NCI-H1694 treated with DMSO at 0.1 percent for 48 hours (cell line): ENCODE measurements at places on chromosomes 16 and 17.

DNA sequence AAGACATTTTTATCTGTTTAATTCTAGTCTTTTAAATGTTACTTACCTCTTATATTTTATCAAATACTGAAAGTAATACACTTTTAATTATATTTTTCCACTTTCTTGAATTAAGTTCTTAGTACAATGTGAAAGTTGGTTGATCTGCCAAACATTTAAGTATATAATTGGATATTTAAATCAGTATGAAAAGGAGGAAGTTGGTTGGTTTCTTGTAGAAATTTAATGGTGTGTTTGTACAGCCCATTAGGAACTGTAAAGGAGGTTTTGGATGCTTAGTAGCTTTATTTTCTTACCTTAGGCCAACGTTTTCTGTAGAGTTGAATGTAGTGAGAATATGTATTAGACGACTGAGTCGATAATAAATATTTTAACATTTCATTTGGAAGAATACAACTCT, 5.4 kb downstream of the NFATC3 start:
- no peak for DNase-seq

- DNase-seq = peak; percentile 85
Observed at GRCh38 chr16:85437166-85438052, 175.7 kb upstream of the GSE1 start.

- no peak for DNase-seq
Observed at GRCh38 chr16:84020353-84020752, 22.2 kb downstream of the SLC38A8 start.

DNA sequence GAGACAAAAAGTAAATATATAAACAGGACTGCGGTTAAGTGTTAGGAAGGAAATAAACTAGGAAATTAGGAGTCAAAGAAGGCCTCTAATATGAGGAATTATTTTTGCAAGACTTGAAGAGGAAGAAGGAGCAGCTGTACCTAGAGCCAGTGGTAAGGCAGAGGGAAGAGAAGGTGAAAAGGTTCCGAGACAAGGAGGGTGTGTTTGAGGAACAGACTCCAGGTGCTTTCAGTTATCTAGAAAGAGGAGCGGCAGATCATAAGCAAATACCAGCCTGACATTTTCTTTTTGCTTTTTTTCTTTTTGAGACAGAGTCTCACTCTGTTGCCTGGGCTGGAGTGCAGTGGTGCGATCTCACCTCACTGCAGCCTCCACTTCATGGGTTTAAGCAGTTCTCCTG, 61.0 kb downstream of the CHD9 start:
- DNase-seq = no peak

DNA sequence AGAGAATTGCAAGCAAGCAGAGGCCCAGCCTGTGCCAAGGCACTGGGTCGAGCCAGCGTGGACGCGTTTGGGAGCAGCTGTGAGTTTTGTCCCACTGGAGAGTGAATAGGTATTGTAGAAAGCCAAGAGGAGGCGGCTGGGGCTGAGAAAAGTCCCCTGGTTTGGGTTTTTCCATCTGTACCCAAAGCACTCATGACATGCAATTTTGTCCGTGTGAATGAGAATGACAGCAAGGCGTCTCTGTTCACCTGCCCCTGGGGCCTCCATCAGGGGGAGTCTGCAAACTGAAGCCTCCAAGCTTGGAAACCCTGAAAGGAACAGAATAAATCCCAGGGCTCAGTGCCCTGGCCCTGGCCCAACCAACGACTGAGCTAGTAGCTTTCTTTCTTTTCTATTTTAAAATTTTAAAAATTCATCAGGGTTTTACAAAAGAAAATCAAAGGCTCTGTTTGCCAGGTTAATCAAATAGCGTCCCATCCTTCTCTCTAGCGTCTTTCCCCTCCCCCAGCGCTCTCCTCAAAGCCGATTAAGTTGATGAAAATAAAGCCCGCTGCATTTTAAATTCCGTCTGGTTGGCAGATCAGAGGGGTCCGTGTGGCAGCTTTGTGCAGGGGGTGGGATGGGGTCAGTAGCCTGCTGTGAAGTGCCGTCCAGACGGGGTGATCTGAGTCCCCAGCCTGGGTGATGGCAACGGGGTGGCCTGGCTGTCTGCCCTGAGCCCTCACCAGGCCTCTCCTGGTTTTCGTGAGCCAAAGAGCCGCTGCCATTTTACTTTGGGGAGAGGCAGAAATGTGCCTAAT, 171.0 kb downstream of the KATNIP start:
- DNase-seq = peak; percentile 18

DNA sequence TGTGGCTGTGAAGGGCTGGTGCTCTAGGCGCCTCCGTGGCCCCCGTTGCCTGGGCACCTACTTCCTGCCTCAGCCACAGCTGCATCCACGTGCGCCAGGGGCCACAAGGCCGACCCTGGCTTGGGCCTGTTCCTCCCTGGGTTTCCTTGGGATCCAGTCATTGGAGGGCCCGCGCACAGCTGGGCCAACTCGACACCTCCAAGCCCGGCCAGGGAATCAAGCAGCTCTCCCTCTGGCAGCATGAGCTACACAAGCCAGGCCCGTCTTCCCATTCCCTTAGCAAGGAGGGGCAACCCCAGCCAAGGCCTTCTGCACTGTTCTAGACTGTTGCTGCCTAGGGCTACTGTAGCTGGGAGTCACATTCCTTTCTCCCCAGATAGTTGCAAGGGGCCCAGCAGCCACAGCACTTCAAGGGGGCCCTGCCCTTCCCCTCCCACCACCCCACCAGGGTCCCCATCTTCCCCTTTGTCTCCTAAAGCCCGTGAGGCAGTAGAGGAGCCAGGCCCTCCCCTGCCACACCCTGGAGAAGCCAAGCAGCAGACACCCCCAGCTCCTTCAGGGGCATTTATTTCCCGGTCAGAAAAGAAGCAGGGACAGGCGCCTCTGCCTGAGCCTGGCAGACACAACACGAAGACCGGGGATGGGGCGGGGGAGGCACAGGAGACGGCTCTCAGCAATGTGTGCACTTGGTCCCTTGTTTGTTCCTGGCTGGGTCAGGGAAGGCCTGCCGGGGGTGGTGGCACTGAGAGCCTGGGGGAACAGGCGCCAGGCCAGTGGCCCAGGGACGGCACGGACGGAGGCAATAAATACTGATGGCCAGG, 3.8 kb downstream of the ARHGDIA start:
- DNase-seq = no peak

- DNase-seq = no peak
Observed at GRCh38 chr16:86984343-86984742, 332.8 kb downstream of the C16orf95 start.

DNA sequence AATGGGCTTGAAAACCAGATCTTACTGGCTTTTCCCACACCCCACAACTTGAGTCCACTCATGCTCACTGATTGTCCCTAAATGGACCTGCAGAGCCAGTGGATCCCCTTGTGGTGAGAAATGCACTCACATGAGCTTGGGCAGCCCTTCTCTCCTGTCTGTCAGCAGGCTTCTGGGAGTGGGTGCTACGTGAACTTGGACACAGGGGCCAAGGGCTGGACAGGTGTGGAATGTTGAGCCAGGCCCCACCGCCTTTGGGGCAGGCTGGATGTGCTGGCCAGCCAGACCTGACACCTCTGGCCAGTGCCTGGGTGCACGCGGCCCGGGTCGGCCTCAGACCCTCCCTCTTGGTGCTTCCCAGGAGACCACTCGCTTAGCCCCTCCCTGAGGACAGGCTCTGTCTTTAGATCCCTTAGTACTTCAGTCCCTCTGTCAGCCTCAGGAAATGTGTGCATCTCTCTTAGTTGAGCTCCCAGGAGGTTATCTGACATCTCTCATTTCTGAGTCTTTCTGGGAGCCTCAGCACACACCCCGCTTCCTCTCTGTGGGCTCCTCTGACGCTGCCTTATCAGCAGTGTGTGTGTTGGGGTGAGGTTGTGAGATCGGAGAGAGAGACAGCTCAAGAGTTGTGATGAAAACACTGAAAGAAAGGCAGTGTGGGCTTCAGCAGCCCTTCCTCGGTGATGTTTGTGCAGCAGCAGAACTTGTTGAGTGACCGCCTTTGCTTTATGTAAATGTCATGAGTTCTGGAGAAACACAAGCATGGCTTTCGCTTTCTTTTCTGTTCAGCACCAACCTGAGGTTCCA, 117.0 kb downstream of the RAB11FIP4 start:
- DNase-seq = no peak

GRCh38 chr17:77115510-77115909, 25.3 kb upstream of the SEC14L1 start:
- DNase-seq = no peak

DNA sequence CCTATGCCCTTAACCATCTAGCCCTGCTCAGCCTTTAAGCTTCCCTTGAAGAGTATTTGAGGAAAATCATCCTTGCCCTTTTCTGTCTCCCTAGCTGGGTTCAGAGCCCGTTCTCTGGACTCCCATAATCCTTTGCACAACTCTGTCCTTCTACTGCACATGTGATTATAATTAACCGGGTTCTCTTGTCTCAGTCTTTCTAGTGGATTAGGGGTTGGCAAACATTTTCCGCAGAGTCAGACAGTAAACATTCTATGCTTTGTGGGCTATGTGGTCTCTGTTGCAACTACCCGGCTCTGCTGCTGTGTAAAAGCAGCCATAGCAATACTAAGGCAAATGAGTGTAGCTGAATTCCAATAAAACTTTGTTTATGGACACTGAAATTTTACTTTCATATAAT, 80.0 kb downstream of the CDRT15 start:
- DNase-seq = no peak

DNA sequence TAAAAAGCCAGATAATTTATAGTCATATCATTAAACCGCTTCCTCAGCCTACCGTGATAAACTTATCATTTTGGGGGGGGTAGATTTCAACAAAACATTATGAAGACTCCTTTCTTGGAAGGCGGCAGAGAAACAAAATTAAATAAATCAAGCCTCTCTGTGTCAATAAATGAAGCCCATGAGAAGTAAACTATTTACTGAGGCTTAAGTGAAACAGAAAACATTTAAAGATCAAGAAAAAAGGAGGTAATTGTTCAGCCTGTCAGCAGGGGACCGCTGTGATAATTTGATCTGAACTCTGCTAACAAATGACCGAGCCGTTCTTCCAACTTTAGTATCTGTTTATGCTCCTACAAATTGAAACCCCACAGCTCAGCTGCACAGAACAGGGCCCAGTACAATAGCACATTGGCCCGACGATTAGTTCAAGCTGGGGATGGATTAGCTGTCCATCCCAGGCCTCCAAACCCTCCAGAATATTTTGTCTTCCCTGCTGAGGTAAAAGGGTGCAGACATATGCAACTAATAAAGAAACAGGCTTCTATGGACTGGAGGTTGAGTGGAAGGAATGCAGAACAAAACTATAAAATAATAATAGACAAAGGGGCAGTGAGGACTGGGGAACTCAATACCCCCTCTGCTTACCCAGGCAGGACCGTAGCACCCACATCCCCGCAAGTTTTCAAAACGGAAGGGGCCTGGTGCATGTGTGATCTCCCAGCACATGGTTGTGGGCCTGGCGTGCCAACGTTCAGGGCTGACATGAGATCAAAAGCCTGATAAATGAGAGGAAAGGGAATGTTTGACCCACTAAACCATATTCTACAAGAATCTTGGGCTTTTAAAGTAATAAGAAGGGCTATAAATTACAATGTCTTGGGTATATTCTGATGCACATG, 298.1 kb upstream of the IRX5 start:
- no peak for DNase-seq

DNA sequence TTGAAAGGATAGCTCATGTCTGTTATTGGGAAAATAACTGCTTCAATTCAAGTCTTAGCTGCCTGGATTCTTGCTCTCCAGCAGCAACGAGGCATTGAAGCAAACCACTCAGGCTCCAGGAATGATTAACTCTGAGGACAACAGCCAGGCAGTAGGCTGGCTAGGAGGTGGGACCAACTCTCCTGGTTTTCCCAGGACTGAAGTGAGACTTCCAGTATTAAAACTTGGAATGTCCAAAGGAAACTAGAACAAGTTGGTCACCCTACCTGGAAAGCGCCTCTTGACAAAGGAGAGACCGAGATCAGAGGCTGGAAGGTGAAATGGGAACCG, 100.7 kb downstream of the SALL1 start:
- DNase-seq = no peak

DNA sequence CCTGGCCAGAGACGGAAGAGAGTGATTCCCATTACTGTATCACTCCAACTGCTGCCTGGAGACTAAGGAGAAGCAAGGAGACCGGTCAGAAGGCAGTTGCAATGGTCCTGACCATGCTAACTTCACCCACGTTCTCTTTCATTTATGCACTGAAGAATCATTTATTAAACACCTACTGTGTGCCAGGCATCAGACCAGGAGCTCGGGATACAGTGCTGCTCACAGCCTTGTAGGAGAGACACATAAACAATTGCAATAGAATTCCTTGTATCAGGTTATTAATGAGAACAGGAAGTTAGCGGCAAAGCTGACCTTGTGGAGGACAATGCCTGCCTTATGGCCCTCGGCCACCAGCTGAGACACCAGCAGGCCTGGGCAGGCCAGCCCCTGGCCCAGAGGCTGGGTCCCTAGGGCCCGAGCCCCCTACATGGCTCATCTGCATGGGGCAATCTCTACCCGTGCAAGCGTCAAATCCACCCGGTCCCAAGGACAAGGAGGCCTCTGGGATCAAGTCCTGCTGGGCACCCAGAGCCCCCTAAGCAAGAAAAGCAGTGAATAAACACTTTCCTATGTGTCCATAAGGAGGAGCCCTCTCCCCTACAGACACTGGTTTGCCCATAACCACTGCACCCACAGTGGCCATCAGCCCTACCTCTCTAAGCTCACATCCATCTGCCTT, 8.6 kb upstream of the ENPP7 start:
- DNase-seq = peak; percentile 15

GRCh38 chr17:30380643-30381339, 2.1 kb downstream of the CPD start:
- DNase-seq = no peak

GRCh38 chr16:70512456-70512855, 10.9 kb downstream of the COG4 start:
- DNase-seq = no peak

- DNase-seq = no peak
Observed at GRCh38 chr16:19672378-19672777, 45.6 kb downstream of the KNOP1 start.

- no peak for DNase-seq
Observed at GRCh38 chr16:4411684-4412083, 4.7 kb downstream of the CORO7 start.

DNA sequence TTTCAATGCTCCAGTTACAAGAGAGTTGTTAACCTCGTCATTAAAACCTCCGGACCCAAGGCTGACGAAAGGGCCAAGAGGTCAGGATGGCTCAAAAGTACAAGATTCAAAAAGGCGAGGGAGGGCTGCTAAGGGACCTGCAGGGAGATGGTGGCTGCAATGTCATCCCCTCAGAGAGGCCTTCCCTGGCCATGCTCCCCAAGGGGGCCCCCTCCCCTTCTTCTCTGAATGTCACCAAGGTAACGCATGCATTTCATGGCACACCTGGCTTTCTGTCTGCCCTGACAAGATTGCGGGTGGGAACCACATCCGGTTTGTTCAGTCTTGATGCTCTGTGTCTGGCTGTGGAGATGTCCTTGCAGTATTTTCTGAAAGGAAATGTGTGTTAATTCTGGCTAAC, 89.9 kb downstream of the C16orf78 start:
- DNase-seq = no peak

GRCh38 chr17:65551267-65552040, 10.0 kb downstream of the AXIN2 start:
- no peak for DNase-seq

DNA sequence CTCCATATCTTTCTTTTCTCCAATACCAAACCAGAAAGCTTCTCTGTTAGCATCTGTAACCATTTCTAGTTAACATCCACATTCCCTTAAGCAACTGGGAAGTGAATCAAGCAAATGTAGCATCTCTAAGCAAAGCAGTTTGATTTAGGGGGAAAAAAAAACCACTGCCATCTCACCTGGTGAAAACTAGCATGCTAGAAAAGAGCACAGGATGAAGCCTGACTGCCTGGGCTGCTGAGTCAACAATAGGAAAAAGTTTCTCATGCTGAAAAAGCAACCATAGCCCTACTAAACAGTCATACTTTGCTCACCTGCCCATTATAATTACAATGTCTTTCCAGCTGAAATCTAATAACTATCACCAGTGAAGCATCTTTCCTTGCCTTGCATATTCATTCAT, 139.3 kb downstream of the ANKFN1 start:
- DNase-seq = no peak
